Bronchial smooth muscle cell (primary cell): ENCODE measurements at places on chromosomes 5 and 9. TPM values are rescaled to one million over a fixed set of nuclear protein-coding genes. Genes with fewer than 3 reads are reported as not detected.

Gene FOXD4L5
- 0.09 and 0.16 TPM in 2 replicates for total RNA-seq

Gene PDE6A
- total RNA-seq, result not detected in 2 replicates

Gene SLC36A2
- not detected in 2 replicates for total RNA-seq

Gene SLC4A9
- not detected in 2 replicates for total RNA-seq

Gene C9
- 0.16 and 0.17 TPM in 2 replicates for total RNA-seq

Gene CCNO
- 0.17 TPM in 1 of 2 replicates, not detected in the other for total RNA-seq

Gene AMBP
- 0.16 and 0.86 TPM in 2 replicates for total RNA-seq

Gene PCDHAC1
- under 0.01 and 0.09 TPM in 2 replicates for total RNA-seq

Gene CDHR2
- total RNA-seq, result 0.09 and 0.32 TPM in 2 replicates

Gene ORM2
- not detected in 2 replicates for total RNA-seq

Gene SLC27A6
- not detected in 2 replicates for total RNA-seq

Gene AFAP1L1
- total RNA-seq, result 1.3 and 1.9 TPM in 2 replicates

Gene BARHL1
- total RNA-seq, result not detected in 2 replicates

Gene ROR2
- 2.4 and 5.8 TPM in 2 replicates for total RNA-seq

Gene LCN10
- 0.16 TPM in 1 of 2 replicates, not detected in the other for total RNA-seq

Gene STPG3
- total RNA-seq, result 0.16 TPM in 1 of 2 replicates, not detected in the other

Gene TCERG1
- 10.6 and 20.6 TPM in 2 replicates for total RNA-seq

Gene PPP3R2
- 0.09 TPM in 1 of 2 replicates, not detected in the other for total RNA-seq

Gene TLX3
- not detected in 2 replicates for total RNA-seq

Gene ACTBL2
- under 0.01 TPM in 1 of 2 replicates, not detected in the other for total RNA-seq

Gene TRPM6
- under 0.01 TPM in 2 replicates for total RNA-seq

Gene NRG2
- total RNA-seq, result 0.32 and 0.60 TPM in 2 replicates

Gene MEF2C
- 6.9 and 19.1 TPM in 2 replicates for total RNA-seq

Gene SLC36A3
- total RNA-seq, result not detected in 2 replicates

Gene VCAN
- 388 and 432 TPM in 2 replicates for total RNA-seq

Gene SAXO1
- 0.09 and 0.16 TPM in 2 replicates for total RNA-seq

Gene PKD2L2
- total RNA-seq, result not detected in 2 replicates

Gene NR6A1
- total RNA-seq, result 0.26 and 0.47 TPM in 2 replicates

Gene CNTNAP3
- 0.94 and 3.5 TPM in 2 replicates for total RNA-seq
